A549 treated with dexamethasone at 1 μM for 4 hours (cell line): ENCODE measurements at places on chromosomes 2 and 18. TPM values are rescaled to one million over a fixed set of nuclear protein-coding genes. Genes with fewer than 3 reads are reported as not detected.

SMIM21 gene
- total RNA-seq, result not detected in 5 replicates

CTNNA2 gene
- total RNA-seq, result 0.19 to 0.89 TPM (median 0.33 TPM) in 5 replicates

VAMP8 gene
- 13.9 to 21.4 TPM (median 15.6 TPM) in 5 replicates for total RNA-seq

LYPD6 gene
- 0.02 to 0.22 TPM (median 0.05 TPM) in 5 replicates for total RNA-seq

REG3A gene
- not detected in 5 replicates for total RNA-seq

DNAH6 gene
- 0.01 to 0.12 TPM (median 0.04 TPM) in 4 of 5 replicates, not detected in the other for total RNA-seq

NPPC gene
- 0.32 to 0.67 TPM (median 0.42 TPM) in 5 replicates for total RNA-seq

HNMT gene
- total RNA-seq, result 0.41 to 1.1 TPM (median 0.92 TPM) in 5 replicates

TWIST2 gene
- total RNA-seq, result 8.1 to 12.9 TPM (median 12.3 TPM) in 5 replicates

MGAT4A gene
- total RNA-seq, result 1.4 to 3.5 TPM (median 2.5 TPM) in 5 replicates

CDCA7 gene
- 36.8 to 48.3 TPM (median 44.3 TPM) in 5 replicates for total RNA-seq

ZNF396 gene
- 0.58 to 0.75 TPM (median 0.64 TPM) in 5 replicates for total RNA-seq

RALBP1 gene
- total RNA-seq, result 25.1 to 33.8 TPM (median 32.8 TPM) in 5 replicates
